ENCODE measurements at places on chromosomes 1 and 21.

- no peak for DNase-seq
These were observed 21.4 kb upstream of the BLACAT1 start for GRCh38 chr1:205477121-205477758.

DNA sequence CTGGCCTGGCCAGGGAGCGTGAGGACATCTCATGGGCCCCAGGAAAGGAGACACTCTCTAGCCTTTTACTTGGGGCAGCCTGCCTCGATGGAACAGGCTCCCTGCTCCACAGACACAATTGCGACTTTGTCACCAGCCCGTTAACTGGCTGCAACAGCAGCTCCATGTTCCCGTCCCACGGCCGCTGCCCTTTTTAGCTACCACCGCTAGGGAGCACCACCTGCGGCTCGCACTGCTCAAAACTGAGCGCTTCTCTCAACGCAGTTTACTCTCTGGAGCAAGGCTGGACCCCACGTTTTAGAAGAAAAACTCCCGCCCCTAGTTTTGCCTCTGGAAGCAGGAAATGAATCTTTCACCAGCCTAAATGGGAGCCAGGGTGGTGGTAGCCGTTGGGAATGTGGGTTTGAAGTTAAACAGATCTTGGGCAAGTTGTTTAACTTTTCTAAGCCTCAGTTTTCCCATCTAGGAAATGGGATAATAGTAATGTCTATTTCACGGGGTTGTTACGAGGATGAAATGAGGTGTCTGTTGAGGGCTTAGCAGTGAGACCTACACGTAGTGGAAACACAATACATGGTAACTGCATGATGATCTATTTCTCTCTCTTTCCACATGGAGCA, 3.5 kb upstream of the LRRC38 start:
- peak; percentile 45 for DNase-seq

DNA sequence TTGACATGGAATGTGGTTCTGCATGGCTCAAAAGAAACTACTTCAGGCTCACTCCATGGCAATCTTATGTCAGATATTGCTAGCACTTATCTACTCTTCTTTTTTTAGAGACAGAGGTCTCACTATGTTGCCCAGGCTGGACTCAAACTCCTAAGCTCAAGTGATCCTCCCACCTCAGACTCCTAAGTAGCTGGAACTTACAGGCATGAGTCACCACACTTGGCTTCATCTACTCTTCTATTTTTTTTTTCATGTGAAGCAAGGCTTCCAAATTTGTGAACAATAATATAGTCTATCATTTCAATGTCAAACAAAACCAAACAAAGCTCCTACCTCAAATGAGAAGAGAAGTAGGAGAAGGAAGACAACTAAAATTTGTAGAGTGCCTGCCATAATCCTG, 7.5 kb upstream of the PSEN2 start:
- DNase-seq = no peak

DNA sequence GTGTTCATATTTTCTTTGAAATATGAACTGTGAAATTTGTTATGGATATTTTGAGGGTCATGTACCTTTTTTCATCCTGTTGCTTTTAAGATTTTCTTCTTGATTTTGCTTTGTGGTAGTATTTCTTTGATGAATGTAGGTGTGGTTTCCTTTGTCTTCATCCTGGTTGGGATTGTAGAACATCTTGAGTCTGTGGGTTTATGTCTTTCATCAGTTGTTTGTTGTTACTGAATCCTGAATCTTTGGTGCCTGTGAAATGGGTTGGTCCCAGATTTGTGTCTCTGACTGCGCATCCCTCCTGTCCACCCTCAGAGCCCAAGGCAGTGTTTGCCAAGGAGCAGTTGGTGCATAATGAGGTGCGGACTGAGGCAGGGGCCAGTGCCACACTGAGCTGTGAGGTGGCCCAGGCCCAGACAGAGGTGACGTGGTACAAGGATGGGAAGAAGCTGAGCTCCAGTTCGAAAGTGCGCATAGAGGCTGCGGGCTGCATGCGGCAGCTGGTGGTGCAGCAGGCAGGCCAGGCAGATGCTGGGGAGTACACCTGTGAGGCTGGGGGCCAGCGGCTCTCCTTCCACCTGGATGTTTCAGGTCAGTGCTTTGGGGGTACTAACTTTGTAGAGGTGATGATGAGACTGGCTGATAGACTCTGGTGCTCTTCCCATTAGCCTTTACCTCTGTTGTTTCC, 38.5 kb downstream of the OBSCN start:
- DNase-seq = no peak

DNA sequence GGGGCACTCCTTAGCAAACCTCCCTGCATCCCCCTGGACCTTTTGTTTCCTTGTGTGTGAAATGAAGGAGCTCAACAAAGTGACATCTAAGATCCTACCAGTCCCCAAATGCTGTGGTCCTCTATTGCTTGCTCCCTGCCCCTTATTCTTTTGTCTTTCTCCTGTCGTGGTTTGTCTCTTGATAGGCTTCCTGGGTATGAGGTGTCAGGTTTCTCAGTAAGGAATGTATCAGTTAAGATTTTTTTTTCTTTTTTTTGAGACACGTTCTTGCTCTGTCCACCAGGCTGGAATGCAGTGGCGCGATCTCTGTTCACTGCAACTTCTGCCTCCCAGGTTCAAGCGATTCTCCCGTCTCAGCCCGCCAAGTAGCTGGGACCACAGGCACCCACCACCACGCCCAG, 16.8 kb downstream of the CNIH3 start:
- no peak for DNase-seq

DNA sequence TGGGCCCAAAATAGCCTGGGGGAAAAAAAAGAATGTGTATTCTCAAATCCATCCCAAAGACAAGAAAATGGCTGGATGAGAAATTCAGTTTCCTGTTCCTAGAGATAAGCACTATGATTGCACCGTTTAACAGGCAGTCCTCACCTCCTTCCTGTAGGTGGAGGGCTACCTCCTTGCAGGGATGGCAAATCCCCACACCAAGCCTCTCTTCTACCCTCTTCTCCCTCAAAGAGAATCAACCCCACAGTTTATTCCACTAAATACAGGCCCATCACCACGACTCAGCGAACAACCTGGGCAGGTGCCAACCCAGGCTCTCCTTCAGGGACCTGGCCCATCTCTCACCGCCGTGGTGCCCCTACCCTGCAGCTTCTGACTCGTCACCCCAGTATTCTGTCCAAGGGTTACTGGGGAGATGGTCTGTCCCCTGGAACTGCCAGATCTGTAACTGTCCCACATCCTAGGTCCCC, 3.4 kb upstream of the CHD5 start:
- peak; percentile 22 for DNase-seq

DNA sequence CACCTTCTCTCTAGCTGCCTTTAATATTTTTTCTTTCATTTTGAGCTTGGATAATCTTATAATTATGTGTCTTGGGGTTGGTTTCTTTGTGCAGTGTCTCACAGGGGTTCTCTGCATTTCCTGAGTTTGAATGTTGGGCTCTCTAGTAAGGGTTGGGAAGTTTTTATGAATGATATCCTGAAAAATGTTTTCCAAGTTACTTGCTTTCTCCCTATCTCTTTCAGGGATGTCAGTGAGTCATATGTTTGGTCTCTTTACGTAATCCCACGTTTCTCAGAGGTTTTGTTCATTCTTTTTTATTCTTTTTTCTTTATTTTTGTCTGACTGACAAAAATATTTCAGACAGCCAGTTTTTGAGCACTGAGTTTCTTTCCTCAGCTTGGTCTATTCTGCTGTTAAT, 55.4 kb upstream of the CCDC190 start:
- DNase-seq = no peak

GRCh38 chr1:221756830-221757551, 15.1 kb upstream of the DUSP10 start:
- no peak for DNase-seq

- DNase-seq = no peak
These were observed 77.5 kb downstream of the SPSB1 start for GRCh38 chr1:9369964-9370788.

- DNase-seq = no peak
These were observed 9.6 kb downstream of the FCRL5 start for GRCh38 chr1:157542676-157543075.

- no peak for DNase-seq
These were observed 97.3 kb downstream of the SPSB1 start for GRCh38 chr1:9389968-9390367.

GRCh38 chr1:85296980-85297379, 20.5 kb upstream of the BCL10 start:
- DNase-seq = no peak

- peak; percentile 78 for DNase-seq
These were observed 379 bp downstream of the PPCS start for GRCh38 chr1:42456754-42457089.

- DNase-seq = no peak
These were observed 64.0 kb upstream of the SELENON start for GRCh38 chr1:25735956-25736529.

DNA sequence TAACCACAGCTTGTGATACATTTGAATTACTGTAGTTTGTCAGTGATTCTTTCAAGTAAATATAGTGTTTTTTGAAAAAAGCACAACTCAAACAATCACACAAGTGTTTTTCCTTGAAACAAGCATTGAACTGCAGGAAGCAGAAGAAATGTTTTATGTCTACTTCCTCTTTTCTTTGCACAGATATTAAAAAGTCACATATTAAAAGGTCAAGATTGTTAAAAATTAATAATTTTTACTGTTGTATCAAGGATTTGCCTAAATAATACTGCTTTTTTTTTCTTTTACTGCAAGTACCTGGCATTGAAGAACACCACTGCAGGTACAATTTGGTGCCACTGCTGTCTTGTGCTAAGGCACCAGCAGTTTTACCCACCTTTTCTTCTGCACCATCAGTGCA, 214.2 kb upstream of the C1orf105 start:
- no peak for DNase-seq

DNA sequence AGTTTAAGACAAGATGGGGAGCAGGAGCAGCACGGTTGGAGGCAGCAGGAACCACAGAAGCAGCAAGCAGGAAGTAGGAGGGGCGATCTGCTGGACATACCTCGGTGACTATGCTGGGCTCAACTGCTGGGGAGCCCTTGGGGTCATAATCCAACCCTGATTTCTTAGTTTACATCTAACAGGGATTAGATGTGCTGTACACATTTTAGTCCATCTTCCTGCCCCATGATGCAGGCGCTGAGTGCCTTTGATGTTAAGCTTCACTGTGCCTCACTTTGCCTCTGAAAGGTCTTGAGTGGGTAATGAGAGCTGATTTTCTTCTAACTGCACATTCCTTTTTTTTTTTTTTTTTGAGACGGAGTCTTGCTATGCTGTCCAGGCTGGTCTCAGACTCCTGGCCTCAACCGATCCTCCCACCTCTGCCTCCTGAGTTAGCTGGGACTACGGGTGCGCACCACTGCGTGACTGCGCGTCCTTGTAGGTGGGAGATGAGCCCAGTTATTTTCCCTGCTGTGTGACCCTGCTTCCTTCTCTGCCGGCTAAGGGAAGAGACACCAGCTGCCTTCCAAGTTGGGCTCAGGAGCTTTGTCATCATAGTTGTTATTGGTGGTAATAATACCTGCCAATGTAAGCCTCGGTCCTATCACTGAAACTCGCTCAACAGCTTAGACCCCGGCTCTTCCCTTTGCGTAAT, 1.1 kb upstream of the RCAN3 start:
- DNase-seq = peak; percentile 68

- DNase-seq = no peak
These were observed 83.8 kb downstream of the RHOU start for GRCh38 chr1:228818928-228819630.

- no peak for DNase-seq
These were observed 5.6 kb downstream of the OSBPL9 start for GRCh38 chr1:51622455-51622913.

DNA sequence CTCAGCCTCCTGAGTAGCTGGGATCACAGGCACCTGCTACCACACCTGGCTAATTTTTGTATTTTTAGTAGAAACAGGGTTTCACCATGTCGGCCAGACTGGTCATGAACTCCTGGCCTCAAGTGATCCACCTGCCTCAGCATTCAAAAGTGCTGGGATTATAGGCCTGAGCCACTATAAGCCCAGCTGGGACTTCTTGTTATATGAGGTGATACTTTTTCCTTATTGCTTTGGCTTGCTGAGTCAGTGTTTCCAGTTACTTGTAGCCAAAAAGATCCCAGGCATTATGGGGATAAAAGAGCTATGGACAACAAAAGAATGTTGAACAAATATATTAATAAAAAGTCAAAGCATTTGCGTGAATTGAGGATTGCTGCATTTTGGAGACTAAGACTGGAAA, 69.9 kb upstream of the LPGAT1 start:
- DNase-seq = no peak

- no peak for DNase-seq
These were observed 167.4 kb downstream of the HHAT start for GRCh38 chr1:210496063-210496462.

- DNase-seq = no peak
These were observed 19.7 kb downstream of the STUM start for GRCh38 chr1:226568077-226568831.

DNA sequence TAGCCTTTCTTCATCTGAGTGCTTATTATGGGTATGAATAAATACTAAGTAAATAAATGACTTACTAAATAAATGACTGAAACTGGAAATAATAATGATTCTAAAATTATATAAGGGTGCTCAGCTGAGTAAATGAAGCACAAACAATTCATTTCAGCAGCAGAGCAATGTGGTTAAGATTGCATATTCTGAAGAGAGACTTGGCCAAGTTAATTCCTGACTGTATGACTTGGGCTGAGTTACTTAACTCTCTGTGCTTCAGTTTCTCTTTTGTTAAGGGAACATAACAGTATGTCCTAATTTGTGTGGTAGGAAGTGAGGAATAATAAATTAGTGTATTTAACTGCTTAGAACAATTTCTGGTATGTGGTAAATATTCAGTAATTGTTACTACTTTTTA, 19.1 kb downstream of the AGL start:
- no peak for DNase-seq

- no peak for DNase-seq
These were observed 171.2 kb downstream of the ETS2 start for GRCh38 chr21:38976900-38977299.

DNA sequence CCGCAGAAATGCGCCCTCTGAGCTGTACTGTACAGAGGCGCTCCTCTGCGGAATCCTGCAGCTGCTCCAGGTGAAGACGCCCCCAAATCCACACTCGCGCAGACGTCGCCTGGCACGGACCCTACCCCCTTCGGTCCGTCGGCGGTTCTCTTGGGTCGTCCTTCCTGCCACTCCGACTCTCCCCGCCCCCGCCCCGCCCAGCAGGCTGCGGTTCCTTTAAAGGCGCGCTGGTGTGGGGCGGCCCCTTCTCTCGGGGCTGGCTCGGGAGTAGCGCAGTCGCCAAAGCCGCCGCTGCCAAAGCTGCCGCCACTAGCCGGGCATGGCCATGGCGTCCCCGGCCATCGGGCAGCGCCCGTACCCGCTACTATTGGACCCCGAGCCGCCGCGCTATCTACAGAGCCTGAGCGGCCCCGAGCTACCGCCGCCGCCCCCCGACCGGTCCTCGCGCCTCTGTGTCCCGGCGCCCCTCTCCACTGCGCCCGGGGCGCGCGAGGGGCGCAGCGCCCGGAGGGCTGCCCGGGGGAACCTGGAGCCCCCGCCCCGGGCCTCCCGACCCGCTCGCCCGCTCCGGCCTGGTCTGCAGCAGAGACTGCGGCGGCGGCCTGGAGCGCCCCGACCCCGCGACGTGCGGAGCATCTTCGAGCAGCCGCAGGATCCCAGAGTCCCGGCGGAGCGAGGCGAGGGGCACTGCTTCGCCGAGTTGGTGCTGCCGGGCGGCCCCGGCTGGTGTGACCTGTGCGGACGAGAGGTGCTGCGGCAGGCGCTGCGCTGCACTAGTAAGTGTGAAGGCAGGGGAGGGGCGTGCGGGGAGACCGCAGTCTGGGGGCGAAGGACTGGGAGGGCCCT, at the start of gene RASSF5:
Gene RASSF5, plus strand, starts transcription at position 248 of the 846 bp plus-strand sequence. Its CDS starts 72 bp downstream, at position 320.
- peak; percentile 92 for DNase-seq
